ENCODE measurements at places on chromosomes 2 and 18.
A peak's percentile ranks its signal among the peaks of the same experiment; 100 is the strongest.

- no peak for DNase-seq
Measured at GRCh38 chr2:75153221-75153620, 46.1 kb downstream of the TACR1 start.

DNA sequence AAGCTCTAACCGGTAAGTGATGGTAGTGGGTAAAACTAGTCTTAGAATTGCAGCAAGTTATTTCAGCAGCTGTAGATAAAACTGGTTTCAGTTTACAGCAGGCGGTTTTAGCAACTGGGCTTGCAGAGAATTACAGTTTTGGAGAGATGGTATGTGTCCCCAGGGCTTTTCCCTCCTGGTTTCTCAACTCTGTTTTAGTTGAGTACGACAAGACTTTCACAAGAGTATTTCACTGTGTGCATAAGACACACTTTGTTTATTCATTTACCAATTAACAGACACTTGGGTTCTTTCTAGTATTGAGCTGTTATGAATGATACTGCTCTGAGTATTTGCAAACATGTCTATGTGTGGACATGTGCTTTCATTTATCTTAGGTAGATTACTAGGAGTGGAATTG is 65.6 kb upstream of the RFX8 start:
- DNase-seq: peak; percentile 79

DNA sequence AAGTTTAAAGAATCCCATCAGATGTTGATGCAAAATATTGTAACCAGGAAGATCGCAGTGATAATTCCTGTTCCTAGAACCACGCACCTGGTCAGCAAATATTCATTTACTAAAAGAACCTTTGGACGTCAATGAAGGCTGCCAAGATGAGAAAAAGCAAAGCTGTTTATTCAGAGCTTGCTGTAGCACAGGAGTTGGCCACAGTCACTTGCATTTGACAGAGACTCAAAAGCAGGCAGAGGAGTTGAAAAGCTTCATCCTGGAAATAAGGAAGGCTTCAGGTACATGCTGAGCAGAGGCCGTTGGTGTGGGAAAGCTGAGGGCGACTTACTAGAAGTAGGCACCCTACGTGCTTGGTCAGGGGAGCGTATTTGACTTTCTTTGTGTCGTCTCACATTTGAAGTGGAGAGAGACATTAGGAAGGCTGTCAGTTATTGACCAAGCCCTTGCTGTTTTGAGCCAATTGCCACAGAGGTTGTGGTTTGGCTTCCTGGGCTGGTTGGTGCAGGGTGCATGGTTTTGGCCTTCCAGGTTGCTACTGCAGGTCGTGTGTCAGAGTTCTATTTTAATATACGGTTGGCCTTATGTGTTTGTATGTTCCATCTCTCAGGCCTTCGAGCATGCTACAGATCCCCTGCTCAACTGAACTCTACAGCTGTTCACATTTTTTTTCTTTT is 289.6 kb downstream of the METTL4 start:
- DNase-seq: no peak

- no peak for DNase-seq
Measured at GRCh38 chr2:30584116-30584515, 137.1 kb downstream of the LCLAT1 start.

DNA sequence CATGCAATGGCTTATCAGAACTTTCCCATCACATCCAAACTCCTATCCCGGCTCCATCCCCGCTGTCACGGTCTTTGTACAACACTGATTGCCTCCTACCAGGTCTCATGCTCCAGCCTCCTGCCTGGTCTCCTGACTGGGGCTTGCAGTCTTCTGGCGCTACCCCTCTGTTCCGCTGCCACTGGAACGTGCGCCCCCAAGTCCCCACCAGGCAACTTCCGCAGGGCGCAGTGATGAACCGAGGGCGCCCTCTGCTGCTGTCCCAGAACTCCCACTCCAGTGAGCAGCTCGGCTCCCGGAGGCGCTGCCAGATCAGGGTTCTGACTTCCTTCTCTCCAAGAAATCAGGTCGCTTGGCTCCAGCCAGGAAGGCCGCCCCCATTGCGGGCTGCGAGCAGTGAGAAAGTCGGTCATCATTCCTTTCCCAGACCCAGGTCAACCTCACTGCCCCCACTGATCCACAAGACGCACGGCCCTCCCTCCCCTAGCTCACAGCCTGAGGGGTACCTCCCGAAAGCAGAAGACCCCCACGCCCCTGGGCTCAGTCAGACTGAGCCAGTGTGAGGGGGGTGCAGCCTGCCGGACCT is 43.9 kb upstream of the RAB11FIP5 start:
- peak; percentile 43 for DNase-seq
